Peyer's patch (tissue), 4 donors: ENCODE measurements at places on chromosomes 6 and 20. TPM values are rescaled to one million over a fixed set of nuclear protein-coding genes. Genes with fewer than 3 reads are reported as not detected.

IMPG1 gene
- not detected for total RNA-seq

SUMO4 gene
- total RNA-seq = 8.2 TPM

GRCh38 chr6:129370268-129370916, 339.6 kb downstream of the ARHGAP18 start:
- H3K27ac ChIP-seq = no peak overlapping the region
- DNase-seq = no peak
- H3K36me3 ChIP-seq = no peaks in the 10 kb centered on the region
- H3K4me1 ChIP-seq = no peaks in the 10 kb centered on the region
- no peak overlapping the region for H3K4me3 ChIP-seq

- no peak for DNase-seq
- no peak overlapping the region for H3K27ac ChIP-seq
- H3K4me1 ChIP-seq = no peaks in the 10 kb centered on the region
- H3K36me3 ChIP-seq = no peaks in the 10 kb centered on the region
- H3K27me3 ChIP-seq = no peaks in the 10 kb centered on the region
Observed at GRCh38 chr6:169183233-169183632, 70.4 kb downstream of the THBS2 start.

DNA sequence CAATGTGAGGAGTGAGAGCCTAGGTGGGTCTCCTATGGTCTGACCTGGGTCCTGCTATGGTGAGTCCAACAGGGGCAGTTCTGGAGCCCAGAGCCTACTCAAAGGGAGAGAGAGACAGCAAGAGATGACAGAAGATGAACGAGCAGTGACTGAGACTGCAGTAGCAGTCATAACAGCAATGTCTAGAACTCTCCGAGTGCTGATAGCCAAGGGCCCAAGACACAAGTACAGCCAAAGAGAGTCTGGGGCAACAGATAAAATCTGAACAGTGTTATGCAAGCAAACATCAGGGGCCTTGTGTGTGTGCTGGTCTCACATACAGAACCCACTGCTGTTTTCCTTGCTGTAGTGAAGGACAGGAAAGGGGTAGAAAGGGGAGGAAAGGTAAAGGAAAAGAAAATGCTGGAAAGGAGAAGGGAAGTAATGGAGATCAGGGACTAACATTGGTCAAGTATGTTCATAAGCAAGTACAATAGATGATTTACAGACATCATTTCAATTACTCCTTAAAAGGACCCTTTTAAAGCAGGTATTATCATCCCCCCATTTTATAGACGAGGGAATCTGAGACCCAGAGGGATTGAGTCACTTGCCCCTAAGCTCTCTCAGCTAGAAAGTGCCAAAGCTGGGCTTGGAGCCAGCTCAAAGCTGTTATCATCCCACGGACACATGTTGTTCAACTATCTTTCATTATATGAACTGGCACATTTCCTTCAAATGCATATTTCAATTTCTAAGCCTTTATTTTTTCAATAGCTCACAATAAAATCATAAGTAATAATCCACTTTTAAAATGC, 182.3 kb upstream of the RAB32 start:
- no peak overlapping the region for H3K27ac ChIP-seq
- no peaks in the 10 kb centered on the region for H3K4me1 ChIP-seq
- no peaks in the 10 kb centered on the region for H3K36me3 ChIP-seq
- DNase-seq = no peak

DNA sequence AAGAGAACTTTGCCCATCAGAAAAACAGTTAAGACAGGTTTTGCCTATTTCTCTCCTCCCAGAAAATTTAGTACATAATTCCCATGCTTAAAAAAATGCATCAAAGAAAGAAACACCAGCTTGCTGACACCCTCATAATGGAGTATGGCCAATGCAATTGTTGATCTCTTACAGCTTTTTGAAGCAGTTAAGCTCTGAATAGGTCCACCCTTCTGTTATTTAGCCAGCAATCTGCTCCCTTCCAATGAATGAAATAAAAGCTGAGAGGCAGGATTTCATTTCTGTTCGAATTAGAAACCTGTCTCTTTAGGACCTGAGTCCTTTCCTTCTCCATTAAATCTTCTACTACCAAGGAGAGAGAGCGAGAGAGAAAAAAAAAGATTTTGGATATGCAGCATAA, 288.7 kb downstream of the RNF144B start:
- no peak overlapping the region for H3K4me3 ChIP-seq
- no peaks in the 10 kb centered on the region for H3K27me3 ChIP-seq
- no peak for DNase-seq
- H3K4me1 ChIP-seq = no peaks in the 10 kb centered on the region
- H3K36me3 ChIP-seq = no peaks in the 10 kb centered on the region

DNA sequence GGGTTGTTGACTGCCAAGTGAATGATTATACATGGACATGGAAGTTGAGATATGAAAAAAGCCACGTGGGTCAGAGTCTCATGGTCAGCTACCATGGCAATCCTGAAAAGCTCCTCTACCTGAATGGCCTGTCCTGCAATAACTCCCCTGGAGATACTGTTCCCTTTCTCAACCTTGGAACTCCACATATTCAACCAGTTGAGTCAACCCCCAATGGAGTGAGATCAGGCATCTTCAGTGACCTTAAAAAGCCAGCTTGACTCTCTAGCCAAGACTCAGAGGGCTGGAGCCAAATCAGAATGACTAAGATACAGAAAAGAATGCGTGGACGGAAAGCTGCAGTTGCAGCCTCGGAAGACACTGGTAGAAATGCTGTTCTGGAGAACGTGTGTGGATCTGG, 341.3 kb downstream of the FOXA2 start:
- no peak for DNase-seq
- no peaks in the 10 kb centered on the region for H3K4me1 ChIP-seq
- H3K27me3 ChIP-seq = no peaks in the 10 kb centered on the region
- H3K4me3 ChIP-seq = no peak overlapping the region
- no peak overlapping the region for H3K27ac ChIP-seq

GRCh38 chr6:142841915-142842314, 103.1 kb downstream of the HIVEP2 start:
- peaks cover 50% of the 10 kb centered on the region for H3K4me1 ChIP-seq
- H3K36me3 ChIP-seq = no peaks in the 10 kb centered on the region
- H3K27me3 ChIP-seq = no peaks in the 10 kb centered on the region
- no peak for DNase-seq
- H3K4me3 ChIP-seq = no peak overlapping the region

ABHD12 gene
- 56.0 TPM for total RNA-seq
